ENCODE measurements at places on chromosomes 12 and 14.
A peak's percentile ranks its signal among the peaks of the same experiment; 100 is the strongest.

GRCh38 chr12:109835827-109836226 lies 2.6 kb upstream of the TRPV4 start:
- no peak for DNase-seq

DNA sequence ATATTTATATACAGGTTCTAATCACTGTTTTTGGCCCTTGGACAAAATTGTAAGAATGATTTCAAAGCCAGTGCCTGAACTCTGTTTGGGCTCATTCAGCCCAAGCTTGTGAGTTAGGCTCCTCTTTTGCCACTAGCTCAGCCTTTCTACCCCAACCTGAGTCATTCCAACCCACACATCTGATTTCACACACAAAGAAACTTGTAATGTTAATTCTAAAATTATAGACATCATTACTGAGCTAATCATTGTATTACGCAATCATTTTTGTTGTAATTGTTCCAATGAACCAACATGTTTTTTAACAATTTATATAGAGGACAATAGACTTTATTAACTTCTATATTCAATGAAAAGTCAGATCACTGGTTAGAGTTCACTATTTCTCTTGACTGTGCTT lies 441.1 kb downstream of the ETNK1 start:
- no peak for DNase-seq

- peak; percentile 75 for DNase-seq
Measured at GRCh38 chr12:9707864-9708808, 24.8 kb downstream of the CLECL1 start.

- DNase-seq = peak; percentile 93
Measured at GRCh38 chr14:24241829-24242443, 487 bp downstream of the TINF2 start.

DNA sequence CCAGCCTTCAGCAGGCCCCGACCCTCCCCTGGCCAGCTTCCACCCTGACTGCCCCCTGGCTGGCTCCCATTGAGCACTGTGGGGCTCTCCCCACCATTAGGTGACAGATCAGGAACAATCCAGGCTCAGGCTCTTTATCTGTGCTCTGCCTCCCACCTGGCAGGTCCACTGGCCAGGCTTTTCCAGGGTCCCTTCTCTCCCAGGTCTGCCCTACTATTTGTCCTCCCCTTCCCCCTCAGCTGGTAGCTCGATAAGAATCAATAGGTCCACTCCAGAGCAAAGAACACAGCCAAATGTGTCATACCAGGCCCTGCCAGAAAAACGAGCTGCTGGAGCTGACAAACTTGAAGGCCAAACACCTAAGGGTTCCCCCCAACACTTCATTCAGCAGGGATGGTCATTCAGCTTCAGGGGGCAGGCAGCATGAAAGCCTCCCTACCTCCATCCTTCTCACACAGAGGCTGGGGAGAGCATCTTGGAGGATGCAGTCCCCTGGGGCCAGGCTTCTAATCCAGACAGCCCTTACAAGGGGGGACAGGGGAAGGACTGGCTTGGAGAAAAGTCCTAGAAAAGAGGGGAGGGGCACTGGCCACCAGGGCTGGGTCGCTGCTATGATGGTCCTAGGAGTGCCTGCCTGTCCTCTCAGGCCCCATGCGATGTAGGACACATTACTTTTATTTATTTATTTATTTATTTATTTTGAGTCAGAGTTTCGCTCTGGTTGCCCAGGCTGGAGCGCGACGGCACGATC lies 1.9 kb upstream of the KRT18 start:
- DNase-seq = no peak

DNA sequence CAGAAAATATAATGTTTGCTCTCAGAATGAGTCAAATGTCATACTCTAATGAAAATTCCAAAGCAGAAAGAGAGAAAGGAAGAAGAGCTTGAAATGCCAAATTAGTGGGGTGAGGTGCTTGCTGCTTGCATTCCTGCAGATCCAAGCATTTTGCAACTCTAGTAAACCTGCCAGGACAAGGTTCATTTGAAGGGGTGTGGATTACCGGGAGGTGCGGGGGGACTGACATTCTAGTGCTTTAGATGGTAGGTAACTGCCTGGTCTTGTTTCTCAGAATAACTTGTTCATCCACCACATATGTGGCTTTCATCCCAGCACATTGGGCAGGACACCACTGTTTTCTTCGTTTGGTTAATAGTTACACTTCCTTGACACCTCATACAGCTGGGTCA lies 144.4 kb downstream of the AKAP6 start:
- no peak for DNase-seq

DNA sequence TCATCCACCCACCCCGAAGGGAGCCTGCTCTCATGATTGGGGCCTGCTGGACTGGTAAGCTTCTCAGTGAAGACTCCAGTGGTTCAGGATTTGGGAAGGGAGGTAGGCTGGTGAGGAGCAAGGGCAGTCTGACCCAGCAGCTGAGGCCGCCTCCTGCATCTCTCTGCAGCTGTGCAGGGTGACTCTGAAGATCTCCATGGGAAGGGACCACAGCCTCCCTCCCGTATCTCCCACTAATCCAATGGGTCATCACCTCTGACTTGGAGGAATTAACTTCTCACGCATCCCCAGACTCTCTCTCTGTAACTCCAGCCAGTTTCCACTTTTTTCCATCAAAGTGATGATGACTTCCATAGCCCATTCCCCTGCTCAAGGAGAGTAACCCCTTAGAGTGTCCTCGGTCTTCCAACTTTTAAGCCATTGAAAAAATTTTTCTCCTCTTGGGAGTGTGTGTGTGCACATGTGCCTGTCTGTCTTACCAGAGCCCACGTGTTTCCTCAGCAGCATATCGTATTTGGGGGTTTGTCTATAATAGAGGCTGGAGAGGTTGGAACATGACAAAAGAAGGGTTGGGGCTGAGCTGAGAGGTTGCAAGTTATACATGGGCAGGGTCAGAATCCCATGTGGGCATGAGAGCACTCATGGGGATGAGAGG lies 11.3 kb downstream of the CLSTN3 start:
- DNase-seq = no peak

GRCh38 chr12:25102402-25102801 lies 92.6 kb downstream of the DNAI7 start:
- no peak for DNase-seq

- no peak for DNase-seq
Measured at GRCh38 chr14:99529899-99530298, 48.7 kb downstream of the CCNK start.

DNA sequence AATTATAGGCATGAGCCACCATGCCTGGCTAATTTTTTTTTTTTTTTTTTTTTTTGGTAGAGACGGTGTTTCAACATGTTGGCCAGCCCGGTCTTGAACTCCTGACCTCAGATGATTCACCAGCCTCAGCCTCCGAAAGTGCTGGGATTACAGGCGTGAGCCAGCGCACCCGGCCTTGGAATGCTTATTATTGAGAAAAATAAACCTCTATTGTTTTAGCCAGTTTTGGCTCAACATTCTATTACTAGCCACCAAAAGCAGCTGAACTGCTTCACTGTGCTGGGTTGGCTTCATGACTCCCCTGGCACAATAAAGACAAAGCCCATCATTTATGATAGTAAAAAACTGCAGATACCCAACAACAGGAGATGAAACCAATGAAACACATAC lies 93.5 kb upstream of the CEP83 start:
- DNase-seq = no peak

DNA sequence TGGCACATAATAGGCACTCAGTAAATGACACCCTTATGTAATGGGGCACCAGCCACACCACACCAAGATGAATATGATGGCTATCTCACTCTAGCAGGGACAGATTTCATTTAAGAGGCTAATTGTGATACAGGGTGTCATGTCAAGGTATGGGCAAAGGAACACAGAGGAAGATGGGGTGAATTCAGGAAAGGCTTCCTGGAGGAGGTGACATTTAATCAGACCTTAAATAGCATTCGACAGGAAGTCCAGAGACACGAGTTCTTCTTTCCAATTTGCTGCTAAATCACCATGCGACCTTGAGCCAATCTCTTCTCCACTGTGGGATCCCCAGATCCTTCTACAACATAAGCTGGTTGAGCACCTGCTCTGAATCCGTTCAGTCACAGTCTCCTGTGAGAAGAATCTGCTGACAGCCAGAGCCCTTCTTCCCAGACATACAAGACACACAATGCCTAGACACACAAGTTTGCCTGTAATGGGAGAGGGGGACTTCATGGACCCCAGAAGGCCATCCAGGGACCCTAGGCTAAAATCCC lies 1.5 kb upstream of the DTX1 start:
- DNase-seq = no peak

- peak; percentile 50 for DNase-seq
Measured at GRCh38 chr12:132222096-132222807, 78.0 kb downstream of the NOC4L start.

DNA sequence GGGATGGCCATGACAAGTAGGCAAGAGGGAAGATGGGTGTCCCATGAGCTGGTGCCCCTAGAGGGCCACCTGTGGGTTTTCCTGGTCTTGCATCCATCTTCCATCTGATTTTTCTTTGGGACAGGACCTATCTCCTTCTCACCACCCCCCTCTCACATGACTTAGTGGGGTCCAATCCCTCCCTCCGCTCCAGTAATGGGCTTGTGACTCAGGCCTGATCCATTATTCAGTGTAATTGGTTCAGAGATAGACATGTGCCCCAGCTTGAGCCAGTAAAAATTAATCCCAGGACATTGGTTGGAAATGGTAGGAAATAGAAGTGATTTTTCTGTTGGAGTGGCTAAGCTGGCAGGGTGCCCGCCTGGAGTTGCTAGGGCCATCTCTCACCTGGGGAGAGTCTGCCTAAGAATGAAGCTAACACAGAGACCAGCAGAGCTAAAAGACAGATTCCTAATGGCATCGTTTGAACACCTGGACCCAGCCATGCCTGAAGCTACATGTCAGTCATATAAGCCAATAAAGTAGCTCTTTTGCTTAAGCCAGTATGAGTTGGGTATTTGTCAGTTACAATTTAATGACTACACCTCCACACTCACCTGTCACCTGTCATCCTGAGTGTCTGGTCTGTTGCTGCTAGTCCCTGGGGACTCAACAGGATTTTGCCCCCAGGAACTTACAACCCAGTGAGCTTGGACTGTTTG lies 14.7 kb downstream of the RASAL1 start:
- DNase-seq = no peak

DNA sequence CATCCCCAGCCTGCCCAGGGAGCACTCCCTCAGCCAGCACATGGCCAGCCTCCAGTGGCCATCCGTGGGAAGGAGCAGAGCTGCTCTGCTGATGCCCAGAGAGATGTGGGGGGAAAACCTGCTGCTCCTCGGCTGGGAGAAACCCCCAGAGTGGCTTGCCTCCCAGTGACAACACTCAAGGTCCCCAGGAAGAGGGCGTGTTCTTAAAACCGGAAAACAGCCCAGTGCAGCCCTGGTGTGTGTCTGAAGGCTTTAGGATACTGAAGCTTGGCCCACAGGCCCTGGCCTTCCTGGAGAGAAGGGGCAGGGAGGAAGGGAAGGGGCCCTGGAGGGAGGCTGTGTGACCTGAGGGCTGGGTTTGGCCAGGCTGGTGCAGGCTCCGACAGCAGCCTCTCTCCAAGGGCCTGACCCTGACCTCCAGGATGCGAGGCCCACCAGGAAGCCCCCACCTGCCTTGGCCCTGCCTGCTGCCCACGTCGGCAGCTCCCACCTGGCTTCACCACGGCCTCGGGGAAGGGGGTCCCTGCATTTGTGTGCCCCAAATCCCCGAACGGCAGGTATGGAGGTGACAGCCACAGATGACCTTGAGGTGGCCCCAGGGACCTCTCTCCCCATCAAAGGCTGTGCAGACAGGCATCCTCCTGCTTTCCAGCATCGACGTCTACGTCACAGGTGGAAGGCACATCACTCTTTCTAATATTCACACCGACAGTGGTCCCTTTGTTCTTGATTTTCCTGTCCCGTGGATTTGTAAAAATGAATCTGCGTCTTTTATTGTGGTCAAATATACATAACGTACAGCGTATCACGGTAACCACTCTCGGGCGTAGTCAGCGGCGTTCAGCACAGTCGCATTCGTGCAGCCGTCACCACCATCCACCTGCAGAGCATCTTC lies 190.0 kb upstream of the C14orf180 start:
- peak; percentile 37 for DNase-seq

GRCh38 chr14:24439830-24440605 lies 2.6 kb downstream of the SDR39U1 start:
- no peak for DNase-seq

DNA sequence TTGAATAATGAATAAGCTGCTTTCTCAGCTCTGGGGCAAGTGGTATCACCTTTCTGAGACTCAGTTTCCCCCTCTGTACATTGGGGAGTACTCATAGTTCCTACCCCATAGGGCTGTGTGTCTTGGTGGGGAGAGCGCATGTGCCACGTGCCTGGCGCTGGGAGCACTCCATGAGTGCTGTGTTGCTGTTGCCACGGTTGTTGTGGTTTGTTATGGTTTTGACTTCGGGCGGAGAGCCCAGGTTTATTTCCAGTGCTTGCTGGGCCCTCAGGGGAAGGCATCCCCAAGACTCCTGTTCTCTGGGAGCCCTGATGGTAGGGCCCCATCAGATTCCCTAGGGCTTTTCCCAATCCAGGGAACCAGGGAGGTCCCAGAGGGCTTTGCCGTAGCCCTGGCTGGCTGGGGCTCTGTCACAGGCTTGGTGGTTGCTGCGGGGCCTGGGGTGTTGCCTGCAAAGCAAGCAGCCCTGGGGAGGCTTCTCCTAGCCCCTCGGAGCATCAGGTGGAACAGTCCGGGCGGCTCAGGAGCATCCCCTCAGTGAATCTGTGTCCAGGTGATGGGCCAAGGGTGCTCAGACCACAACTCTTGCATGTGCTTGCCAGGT lies 18.6 kb downstream of the SH2B3 start:
- DNase-seq = no peak

DNA sequence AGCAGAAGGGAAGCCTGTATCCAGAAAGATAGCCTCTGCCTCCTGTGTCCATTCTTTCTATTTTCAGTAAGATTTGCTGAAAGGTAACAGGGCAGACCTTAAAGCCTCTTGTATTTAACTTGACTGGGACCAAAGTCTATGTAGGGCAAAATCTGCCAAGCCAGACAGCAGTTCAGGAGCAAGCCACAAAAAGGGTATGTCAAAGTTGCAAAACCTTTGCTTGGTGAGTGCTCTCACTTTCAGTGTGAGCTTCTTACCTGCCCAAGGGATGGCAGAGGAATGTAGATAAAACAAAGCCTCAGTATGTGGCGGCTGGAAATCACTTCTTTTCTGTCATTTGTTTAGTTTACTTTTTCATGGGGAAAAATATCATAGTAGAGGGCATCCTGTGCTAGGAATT lies 63.1 kb downstream of the PLEKHG7 start:
- DNase-seq = no peak

DNA sequence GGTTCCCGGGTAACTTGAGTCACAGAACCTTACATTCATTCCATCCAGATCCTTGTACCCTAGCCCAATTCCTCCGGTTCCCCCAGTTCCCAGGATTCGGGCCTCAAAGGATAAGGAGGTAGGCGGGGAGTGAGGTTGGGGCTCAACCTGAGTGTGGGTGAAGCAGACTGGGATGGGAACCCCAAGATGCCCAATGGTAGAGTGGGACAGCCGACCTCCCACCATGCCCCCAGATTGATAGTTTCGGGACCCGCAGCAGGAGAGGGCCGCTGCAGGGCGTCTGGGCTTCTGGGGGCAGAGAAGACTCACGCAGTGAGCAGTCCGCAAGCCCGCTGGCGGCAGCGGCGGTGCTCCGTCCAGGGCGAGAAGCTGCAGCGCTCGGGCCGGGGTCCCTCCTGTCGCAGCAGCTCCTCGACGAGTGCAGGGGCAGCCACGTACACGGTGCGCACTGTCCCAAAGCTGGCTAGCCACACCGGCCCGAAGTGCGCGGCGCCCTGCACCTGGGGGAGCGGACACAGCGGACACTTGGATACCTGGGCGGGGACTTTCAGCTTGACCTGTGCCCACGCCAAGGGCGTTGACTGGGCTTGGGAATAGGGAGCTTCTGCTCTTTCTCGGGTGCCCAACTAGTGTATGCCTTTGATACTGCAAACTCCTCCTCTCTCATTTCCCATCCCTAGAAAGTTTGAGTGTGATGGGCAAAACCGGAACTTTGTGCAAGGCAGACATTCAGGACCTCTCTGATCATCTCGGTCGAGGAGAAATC lies 997 bp downstream of the CYP27B1 start:
- DNase-seq = no peak
